ENCODE measurements at places on chromosomes 13 and 19.

- no peak for DNase-seq
Measured at GRCh38 chr19:11745869-11746268, 7.1 kb upstream of the ZNF823 start.

- DNase-seq, result no peak
Measured at GRCh38 chr13:110571896-110572777, 10.6 kb upstream of the RAB20 start.

DNA sequence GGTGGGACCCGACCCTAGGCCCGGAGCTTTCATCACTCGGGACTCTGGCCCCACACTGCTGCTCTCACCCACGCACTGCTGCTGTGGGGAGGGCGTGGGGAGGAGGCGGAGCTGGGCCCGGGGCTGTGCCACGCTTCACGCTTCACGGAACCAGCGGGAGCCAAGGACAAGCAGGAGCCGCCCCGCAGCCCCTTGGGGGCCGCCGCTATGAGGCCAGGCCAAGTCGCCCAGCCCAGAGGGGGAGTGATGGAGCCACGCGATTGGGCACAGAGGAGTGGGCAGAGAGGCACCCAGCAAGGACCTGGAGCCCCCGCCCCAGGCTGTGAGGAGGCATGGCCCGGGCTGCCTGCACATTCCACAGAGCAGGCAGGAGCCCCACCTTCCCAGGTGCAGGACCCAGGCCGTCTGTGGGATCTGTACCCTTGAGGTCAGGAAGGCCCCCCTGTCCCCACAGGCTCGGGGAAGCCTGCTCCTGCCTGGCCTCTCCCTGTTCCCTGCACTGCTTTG is 10.2 kb upstream of the SUPT20H start:
- DNase-seq, result no peak

DNA sequence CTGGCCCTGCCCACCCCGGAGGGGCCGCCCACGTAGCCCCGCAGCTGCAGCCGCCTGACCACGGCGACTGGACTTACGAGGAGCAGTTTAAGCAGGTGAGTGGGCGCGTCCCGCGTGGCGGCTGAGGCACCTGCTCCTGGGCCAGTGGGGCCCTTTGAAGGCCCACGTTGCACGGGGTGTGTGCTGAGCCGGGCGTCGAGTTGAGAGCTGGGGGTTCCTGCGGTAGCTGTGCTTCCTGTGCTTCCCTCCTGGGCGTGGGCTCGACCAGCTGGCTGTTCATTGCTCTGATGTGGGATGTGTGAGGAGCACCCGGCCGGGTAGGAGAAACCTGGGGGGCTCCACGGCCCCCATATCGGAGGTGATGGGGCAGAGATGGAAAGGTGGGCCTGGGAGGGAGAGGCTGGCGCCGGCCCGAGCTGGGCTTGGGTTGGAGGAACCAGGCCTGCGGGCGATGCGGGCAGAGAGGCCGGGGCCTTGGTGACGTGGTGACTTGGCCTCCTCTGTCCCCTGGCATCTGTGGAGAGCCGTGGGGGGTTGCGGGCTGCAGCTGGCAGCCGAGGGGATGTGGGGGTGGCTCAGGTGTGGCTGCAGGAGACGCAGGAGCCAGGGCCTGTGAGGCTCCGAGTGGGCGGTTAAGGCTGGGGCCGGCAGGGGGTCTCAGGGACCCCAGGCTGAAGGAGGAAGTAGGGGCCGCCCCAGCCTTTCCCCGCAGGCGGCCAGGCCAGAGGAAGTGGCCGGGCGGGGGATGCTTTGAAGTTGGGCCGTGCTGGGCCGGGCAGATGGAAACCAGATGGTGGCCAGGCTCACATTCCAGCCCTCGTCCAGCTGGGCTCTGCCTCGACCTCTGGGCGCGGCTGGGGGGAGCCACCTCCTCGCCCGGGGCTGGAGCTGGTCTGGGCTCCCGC is 7.1 kb downstream of the ARID3A start:
- no peak for DNase-seq

DNA sequence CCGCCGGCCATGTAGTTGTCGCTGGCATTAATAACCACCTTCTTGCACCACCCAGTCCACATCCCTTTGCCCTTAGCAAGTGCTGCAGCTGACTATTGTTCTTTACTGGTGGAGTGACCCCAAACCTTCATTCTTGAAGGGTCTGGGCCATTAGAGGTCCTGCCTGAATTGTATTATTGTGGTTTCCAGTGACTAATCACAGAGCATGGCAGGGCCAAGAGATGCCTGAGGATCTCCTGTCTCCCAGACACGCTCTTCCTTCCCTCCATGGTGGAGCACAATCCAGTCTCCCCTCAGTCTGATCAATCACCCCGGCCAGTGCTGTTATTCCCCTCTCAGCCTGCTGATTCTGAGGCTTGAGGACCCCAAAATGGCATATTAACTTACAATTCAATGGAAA is 39.0 kb downstream of the C1QTNF9 start:
- DNase-seq, result no peak

DNA sequence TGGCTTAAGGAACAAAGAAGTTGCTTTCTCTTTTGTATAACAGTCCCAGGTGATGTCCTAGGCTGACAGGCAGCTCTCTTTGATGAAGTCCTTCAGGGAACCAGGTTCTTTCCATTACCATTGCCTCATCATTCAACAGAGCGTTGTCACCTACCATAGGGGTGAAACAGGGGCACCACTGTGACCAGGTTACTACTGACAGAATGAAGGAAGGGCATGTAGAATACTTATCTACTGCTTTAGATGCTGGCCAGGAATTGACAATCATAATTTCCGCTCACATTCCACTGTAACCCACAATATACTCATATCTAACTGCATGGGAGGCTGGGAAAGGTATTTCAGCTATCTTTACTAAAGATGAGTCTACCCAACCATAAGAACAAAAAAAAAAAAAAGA is 148.0 kb upstream of the FNDC3A start:
- DNase-seq, result no peak

- no peak for DNase-seq
Measured at GRCh38 chr19:20453425-20453935, 112.1 kb downstream of the ZNF737 start.

DNA sequence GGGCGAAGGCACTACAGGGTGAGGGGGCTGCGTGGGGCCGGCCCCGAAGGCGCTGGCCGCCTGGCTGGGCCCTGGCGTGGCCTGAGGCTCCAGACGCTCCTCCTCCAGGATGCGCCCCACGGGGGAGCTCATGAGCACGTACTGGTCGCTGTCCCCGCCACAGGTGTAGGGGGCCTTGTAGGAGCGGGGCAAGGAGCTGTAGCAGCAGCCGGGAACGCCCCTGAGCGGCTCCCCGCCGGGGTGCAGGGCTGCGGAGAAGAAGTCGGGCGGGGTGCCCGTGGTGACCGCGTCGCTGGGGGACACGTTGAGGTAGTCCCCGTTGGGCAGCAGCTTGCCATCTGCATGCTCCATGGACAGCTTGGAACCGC is 3.0 kb downstream of the IRS2 start:
- DNase-seq, result no peak

DNA sequence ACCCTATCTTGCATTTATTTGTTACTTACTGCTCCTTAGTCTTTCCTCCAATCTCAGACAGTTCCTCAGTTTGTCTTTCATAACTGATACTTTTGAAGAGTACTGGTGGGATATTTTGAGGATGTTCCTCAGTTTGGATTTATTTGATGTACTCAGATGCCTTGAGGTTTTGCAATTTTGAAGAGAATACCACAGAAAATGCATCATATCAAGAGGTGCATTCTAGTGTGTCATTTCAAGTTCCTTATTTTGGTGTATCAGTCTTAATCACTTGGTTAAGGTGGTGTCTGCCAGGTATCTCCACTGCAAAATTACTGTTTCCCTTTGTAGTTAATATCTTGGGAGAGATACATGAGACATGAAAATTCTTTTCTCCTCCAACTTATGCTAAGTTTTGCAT is 75.1 kb downstream of the URI1 start:
- DNase-seq, result no peak

DNA sequence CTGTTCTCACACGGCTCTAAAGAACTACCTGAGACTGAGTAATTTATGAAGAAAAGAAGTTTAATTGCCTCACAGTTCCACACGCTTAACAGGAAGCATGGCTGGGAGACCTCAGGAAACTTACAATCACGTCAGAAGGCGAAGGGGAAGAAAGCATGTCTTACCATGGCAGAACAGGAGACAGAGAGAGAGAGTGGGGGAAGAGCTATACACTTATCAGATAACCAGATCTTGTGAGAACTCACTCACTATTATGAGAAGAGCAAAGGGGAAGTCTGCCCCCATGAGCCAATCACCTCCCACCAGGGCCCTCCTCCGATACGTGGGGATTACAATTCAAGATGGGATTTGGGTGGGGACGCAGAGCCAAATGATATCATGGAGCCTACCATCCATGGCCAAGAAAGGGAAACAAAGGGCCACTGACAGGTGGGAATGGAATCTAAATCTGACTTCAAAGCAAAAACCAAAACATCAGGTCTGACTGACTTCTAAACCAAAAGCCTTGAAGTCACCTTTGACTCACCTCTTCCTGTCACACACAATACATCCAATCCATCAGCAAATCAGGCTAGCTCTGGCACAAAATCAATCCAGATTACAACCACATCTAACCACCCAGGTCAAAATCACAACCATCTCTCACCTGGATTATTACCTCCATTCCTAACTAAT is 189.7 kb downstream of the ENOX1 start:
- DNase-seq, result no peak

DNA sequence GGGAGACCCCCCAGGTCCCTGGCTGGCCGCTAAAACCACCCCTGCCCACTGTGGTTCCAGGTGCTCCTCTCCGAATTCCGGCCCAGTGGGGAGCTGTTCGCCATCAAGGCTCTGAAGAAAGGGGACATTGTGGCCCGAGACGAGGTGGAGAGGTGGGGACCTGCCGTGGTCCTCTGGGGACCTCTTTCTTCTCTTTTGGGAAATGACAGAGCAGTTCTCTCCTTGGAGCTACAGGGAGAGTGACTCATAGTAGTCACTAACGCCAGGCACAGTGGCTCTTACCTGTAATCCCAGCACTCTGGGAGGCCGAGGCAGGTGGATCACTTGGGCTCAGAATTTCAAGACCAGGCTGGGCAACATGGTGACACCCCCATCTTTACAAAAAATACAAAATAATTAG is 7.3 kb downstream of the PTGER1 start:
- DNase-seq, result no peak

DNA sequence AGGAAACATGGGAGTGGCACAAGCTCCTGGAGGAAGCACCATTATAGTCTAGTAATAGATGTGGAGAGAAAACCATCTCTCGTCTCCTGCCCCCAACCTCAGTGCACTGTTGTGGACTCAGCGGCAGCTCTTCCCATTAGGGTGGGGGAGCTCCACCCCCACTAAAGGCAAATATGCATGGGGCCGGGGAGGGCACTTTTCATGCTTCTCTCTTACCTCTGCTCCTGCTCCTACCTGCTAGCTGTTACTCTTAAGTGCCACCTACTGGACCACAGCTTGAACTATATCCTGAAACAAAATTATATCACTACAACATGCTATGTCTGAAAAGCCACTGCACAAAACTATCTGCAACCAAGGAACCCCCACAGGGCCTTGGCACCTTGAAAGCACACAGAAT is 112.6 kb upstream of the DACH1 start:
- DNase-seq, result no peak

DNA sequence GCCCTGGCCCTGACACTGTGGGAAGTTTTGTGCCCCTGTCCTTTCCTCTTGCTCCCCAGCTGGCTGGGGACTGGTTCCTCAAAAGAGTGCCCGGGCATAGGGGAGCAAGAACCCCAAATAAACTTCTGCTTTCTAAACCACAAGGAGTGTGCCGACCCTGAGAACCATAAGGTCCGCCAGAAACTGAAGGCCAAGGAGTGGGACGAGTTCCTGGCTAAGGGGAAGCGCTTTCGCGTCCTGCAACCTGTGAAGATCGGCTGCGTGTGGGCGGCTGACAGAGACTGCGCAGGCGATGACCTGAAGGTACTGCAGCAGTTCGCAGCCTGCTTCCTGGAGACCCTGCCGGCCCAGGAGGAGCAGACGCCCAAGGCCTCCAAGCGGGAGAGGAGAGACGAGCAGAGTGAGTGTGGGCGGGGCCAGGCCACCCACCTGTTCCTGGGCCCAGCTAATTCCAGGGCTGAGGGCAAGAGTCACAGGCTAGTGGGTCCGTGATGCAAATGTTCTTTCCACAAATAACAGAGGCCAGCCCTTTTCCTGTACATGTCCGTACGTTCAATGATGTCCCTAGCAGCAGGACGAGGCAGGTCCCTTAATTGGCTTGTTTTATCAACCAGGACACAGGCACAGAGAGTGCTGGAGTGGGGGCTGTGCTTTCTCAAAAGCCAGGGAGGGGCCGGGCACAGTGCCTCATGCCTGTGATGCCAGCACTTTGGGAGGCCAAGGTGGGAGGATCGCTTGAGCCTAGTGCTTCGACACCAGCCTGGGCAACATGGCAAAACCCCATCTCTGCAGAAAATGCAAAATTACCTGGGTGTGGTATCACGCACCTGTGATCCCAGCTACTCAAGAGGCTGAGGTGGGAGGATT is 25.6 kb downstream of the UBXN6 start:
- no peak for DNase-seq

DNA sequence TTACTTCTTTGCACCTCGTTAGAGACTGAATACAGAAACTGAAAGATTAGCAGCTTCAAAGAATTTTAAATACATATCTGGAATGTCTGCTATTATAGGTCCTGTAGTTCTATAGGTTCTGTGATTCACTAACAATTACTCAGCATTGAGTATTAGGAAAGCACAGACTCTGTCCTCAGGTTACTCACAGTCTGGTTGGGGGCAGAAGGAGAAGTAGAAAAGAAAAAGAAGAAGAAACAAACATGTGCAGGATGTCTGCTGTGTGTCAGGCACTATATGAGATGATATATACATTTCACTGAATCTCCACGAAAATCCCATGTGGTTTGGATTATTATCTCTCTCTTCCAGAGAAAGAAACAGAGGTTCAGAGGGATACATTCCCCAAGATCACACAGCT is 40.1 kb downstream of the SERTM1 start:
- DNase-seq, result no peak

DNA sequence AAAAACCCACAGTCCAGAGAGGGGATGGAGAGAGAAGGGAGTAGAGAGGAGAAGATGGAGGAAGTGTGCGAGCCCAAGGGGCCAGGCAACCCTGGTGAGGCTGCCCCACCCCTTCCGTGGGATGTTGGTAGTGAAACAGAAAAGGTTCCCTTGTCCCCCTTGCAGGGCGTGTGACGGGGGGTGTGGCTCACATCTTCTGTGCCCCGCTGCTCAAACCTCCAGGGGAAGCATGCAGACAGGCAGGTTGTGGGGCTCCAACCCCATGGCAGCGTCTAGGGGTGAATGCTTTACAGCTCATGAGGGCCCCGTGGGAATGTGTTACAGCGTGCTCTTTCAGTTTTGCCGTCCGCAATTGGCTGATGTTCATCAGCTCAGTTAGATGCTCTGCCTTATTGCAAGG is 14.7 kb upstream of the EVI5L start:
- DNase-seq, result no peak

- no peak for DNase-seq
Measured at GRCh38 chr13:109233293-109233692, 553.1 kb downstream of the IRS2 start.

DNA sequence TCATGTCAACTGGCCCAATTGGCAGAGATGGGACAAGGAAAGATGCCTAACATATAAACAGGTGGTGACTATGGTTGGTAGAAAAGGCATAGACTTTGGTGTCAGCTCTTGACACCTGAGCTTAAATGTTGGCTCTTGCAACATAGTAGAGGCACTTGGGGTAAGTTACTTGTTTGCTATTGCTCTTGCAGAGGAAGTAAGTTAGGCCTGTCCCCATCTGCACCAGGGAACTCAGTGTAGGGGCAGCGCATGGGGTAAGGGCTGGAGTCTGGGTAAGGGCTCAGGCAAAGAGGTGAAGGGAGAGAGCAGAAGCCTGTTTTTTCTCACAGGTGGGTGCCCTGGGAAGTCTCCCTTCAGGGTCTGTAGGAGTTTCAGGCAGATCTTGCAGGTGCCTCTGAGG is 27.6 kb downstream of the ERICH6B start:
- no peak for DNase-seq
